Stimulated activated CD8-positive, alpha-beta memory T cell treated with anti-CD3 and anti-CD28 coated beads, Interleukin-4, amount 100 ng/mL, for 1 hour (primary cell): ENCODE measurements at places on chromosomes 2 and 18.
A peak's percentile ranks its signal among the peaks of the same experiment; 100 is the strongest.

DNA sequence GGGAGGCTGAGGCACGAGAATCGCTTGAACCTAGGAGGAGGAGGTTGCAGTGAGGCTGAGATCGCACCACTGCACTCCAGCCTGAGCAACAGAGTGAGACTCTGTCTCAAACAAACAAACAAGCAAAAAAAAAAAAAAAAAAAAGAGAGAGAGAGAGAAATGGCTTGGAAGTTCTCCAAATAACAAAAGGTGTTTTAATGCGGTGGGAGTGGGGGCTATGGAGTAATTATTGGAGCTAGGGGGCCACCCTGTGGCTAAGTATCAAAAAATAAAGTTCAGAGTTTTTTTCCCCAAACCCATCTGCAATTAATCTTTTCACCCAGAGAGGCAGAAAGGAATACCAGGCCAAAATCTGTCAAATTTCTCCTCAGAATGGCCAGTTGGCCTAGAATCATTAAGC lies 23.0 kb upstream of the CEP68 start:
- no peak for DNase-seq

- no peak for DNase-seq
Measured at GRCh38 chr2:97711394-97711711, 2.0 kb upstream of the ZAP70 start.

- no peak for DNase-seq
Measured at GRCh38 chr18:76955524-76956170, 133.3 kb downstream of the ZNF236 start.

DNA sequence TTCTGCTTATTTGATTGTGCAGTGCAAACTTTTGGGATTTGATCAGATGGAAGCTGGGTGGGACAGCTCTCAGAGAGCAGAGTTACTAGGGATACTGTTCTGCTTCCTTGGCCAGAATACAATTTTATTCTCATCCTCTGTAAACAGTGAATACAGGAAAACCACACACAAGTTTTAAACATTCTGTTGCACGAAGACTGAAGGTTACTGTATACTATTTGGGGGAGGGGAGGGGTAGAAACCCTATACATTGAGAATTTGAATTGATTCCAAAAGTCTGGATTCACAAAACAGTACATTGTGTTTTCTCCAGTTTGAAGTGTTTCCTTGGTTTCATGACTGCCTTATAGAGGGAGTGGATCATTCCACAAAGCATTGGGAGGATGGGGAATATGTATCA lies 149.9 kb downstream of the SETBP1 start:
- no peak for DNase-seq

DNA sequence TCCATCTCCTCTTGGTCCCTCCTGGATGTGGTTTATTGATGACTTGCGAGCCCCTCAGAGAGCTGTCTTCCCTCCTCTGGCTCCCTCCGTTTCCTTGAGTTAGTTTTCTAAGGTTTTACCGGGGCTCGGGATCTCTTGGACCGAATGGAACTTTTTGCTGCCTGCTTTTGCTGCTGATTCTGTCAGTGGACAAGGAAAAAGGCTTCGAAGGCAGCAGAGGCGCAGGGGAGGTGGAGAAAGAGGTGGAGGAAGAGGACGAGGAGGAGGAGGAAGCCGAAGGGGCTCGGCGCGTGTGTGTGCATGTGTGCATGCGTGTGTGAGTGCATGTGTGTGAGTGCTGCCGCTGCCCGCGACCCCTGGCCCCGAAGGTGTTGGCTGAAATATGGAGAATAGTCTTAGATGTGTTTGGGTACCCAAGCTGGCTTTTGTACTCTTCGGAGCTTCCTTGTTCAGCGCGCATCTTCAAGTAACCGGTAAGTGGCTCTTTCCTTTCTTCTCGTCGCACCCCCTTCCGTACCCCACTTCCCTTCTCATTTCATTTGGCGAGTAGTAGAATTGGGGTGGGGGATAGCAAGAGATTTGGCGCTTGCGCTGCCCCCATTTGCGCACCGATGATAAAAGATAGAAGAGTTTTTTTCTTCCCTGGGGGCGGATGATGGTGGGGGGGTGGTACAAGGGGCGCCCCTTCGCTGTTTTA lies 557 bp downstream of the DCC start:
- no peak for DNase-seq

- no peak for DNase-seq
Measured at GRCh38 chr2:32264422-32265105, at the start of gene NLRC4. NLRC4 (minus strand) TSS chr2:32264886; CDS start chr2:32256775, 8,111 bp downstream.

DNA sequence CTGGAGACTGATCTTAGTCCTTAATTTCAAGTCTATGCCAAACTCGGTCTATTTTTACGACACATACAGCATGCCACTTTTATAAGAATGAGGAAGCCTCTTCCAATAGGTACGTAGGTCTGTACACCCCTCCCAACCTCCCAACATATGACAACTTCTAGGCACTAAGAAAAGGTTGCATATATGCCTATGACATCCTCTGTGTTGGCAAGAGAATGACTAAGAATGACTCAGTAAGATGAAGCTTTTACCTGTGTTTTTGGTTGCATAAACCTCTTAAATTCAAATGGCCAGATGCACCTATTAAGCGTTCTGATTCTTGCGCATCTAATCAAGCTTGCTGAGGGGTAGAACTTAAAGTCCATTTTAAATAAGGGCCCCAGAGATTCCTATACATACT lies 586.4 kb upstream of the ZEB2 start:
- no peak for DNase-seq

- no peak for DNase-seq
Measured at GRCh38 chr2:174952607-174953006, 52.6 kb downstream of the CHN1 start.

- DNase-seq: no peak
Measured at GRCh38 chr2:147630585-147630984, 214.2 kb upstream of the ACVR2A start.

DNA sequence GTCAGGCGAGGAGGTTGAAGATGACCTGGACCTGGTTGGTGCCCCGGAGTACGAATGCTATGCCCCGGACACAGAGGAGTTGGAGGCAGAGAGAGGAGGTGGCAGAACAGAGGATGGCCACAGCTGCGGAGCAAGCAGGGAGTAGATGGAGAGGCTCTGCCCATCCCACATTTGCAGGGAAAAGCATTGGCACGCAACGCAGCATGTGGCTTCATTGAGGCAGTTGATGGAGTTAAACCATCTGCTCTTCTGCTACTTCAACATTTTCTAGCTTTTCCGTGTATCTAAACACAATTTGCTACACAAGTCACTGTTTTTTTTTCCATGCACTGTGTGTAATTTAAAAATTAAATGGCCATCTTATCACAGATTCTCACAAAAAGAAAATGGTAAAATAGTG lies 11.8 kb downstream of the RBFA start:
- DNase-seq: no peak

DNA sequence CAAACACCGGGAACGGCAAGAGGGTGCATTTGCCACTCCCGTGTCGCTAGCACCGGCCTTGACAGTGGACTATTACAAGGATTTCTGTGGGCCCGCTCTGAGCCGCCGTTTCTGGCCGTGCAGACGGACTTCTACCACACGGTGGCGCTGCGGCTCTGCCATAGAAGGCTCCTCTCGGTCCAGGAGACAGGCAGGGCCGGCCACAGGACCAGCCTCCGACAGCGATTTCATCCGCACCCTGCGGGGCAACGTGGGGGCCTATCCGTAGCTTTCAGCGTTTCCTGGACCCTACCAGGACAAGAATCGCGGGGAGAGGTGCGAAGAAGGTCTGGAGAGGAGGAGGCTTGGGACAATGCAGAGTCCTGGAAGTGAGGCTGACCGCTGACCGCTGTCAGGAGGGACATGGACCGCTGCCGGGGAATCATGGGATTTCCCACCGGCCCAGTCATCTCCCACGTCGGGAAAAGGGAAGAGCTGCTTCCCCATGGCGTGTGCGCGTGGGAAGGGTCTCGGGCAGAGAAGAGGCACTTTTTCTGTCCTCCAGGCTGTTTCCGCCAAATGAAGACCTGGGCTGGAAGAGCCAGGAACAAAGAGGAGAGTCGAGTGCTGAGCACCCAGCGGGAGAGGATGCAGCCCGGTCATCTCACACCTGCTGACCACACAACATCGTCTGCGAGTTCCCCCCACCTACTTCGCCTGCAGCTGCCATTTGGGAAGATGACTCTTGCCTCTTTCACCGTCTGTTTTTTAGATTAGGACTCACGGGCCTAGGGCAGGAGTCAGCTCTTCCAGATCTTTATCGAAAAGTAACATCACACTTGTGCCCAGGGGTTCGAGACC lies 35.5 kb upstream of the HAAO start:
- DNase-seq: peak; percentile 72

DNA sequence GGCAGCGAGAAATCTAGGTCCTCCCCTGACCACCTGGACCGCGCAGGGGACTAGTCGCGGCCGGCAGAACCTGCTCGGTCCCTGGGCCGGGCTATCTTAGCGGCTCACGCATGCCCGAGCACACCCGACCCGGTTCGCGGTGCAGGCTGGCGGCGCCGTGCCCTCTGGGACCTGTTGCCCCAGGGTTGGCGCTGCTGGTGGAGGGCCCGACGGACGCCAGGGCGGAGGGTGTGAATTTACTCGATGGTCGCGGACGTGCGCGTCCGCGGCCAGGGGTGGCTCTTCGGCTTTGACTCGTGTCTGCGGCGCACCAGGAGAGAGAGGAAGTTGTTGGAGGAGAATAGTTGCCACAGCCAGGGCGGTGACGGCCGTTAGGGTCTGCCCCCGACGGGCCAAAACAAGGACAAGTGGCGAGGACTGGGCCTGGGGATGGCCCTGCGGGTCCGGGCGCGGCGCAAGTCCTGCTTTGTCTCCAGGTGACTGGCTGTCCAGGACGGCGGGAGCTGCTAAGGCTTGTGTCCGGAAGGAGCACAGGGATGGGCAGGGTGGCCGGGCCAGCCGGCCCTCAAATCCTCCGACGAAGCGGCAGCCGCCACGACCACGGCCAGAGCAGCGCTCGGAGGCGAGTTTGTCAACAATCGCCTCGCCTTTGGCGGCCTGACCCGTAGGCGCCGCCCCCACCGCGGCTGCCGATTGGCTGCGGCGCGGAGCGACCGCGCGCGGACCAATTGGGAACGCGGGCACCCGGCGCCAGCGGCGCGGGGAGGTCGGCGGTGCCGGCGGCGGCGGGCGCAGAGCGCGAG lies 1.3 kb downstream of the BCL2L11 start:
- DNase-seq: peak; percentile 55

- no peak for DNase-seq
Measured at GRCh38 chr2:231929961-231930592, 3.9 kb upstream of the NPPC start.

DNA sequence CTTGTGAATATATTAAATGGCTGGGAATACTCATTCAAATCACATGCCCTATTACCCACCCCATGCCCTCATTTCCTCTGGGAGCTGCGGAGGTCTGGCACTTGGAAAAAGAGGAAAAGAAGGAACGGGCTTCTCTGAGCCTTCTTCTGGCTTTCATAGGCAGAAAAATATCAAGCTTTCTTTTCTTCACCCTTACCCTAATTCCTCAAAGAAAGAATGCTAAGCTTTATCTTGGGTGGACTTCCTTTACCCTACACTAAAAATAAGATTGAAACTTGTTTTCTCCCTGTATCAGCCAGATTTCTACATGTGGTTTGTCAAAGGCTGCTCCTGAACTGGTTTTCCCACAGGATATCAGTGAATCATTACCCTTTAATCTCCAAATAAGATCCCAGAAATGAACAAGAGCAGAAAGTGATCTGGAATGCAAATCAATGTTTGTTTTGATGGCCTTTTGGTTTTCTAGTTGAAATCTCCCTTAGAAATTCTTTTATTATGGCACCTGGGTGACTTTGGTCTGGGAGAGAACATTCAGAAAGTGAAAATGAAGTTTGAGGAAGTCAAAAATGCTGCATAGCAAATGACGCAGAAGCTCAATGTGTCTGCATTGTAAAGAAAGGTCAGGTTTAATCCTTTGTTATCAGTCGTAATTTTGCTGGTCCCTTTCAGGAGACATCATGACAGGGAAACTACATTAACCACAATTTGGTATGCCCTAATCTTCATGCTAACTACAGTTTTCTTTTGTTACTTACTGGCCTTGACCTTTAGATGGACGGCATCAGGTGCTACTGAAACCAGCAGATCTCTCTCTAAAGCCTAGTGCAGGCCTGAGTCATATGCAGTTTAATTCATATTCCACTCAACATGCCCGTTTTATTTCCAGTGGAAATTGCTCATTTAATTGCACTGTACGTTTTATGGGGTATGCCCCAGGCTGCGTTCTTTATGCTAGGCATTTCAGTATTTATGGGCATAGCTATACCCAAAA lies 46.6 kb upstream of the HNRNPA3 start:
- DNase-seq: no peak

GRCh38 chr2:7721413-7721995 lies 804.3 kb downstream of the RNF144A start:
- no peak for DNase-seq

DNA sequence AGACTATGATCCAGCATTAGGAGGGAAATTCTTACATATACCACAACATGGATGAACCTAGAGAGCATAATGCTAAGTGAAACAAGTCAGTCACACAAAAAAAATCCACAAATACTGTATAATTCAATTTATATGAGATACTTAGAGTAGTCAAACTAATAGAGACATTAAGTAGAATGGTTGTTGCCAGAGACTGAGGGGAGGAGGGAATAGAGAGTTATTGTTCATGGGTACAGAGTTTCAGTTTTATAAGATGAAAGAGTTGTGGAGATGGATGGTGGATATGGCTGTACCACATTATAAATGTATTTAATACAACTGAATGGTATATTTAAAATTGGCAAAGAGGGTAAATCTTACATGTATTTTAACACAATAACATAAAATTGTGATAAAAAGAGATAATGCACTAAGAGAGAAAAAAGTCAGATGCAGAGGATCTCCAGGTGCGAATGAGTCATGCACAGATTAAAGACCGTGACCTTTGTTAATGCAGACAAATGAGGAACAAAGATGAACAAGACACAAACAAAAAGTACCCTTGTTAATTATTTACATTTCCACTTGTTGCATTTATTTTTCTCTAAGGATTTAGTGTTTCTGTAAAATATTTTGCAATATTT lies 541.7 kb upstream of the MEX3C start:
- DNase-seq: no peak

GRCh38 chr18:79396431-79397246 lies 909 bp downstream of the NFATC1 start:
- DNase-seq: no peak
